ENCODE measurements at places on chromosomes 11 and 22.
A peak's percentile ranks its signal among the peaks of the same experiment; 100 is the strongest.

- DNase-seq: no peak
Observed at GRCh38 chr22:44361391-44362126, 48.8 kb upstream of the SHISAL1 start.

DNA sequence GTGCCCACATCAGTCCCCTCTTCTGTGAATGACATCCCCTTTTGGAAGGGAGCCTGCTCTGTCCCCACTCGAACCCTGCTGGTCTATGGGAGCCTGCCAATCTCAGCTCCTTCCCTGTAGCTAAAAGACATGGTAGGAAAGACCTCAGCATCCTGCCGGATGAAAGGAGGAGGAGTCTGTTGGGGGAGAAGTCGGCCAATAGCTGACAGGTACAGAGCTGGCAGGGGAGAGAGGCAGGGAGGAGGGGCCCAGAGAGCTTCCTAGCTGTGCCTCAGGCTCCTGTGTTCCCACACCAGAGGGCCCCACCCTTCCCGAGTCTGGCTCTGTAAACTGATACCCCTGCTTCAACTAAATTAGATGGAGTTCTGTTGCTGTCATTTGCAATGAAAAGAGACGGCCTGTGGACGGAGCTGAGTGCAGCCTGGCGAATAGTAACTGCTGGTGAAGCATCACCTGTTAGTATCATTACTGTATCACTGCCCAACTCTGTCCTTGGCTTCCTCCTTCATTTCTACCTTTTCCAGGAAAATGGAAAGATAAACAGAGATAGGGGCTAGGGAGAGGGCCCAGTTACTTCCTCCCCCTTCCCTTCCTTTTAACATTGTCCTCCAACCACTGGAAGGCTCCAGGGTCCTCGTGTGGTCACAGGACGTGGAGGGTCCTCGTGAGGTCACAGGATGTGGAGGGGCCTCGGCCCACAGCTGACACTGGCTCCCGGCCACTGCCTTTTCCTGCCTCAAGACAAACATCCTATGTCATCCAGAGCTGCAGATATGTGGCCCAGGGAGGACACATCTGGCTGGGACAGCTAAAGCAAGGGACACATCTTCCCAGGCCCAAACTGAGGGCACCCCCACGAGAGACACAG lies 15.1 kb downstream of the FXYD6 start:
- DNase-seq: peak; percentile 93

DNA sequence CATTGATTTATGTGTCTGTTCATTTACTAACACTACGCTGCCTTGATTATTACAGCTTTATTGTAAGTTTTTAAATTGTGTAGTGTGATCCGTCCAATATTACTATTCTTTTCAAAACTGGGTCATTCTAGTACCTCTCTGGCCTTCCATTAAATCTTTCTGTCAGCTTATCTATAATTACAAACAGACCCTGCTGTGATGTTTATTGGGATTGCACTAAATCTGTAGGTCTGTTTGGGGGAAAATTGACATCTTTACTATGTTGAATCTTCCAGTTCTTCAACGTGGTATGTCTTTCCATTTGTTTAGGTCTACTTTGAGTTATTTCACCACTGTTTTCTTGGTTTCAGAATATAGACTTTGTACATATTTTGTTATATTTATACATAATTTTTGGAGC lies 15.6 kb downstream of the CABIN1 start:
- no peak for DNase-seq

DNA sequence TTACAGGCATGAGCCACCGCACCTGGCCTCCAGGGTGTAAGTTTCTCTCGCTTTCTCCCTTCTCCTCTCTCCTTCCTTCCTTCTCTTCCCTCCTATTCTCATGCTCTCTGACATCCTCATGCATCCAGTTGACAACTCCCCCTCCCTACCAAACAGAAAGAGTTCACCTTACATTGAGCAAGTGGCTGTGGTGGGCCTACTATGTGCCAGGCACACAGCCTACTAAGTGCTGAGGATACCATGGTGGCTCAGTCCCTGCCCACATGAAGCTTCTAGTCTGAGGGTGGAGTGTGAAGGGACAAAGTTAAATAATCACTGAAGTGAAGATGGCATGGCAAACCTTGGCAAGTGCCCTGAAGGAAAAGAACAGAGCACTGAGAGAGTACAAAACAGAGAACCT lies 9.6 kb upstream of the DAGLA start:
- DNase-seq: no peak

GRCh38 chr11:84543367-84544159 lies 1083.6 kb downstream of the DLG2 start:
- DNase-seq: peak; percentile 75

DNA sequence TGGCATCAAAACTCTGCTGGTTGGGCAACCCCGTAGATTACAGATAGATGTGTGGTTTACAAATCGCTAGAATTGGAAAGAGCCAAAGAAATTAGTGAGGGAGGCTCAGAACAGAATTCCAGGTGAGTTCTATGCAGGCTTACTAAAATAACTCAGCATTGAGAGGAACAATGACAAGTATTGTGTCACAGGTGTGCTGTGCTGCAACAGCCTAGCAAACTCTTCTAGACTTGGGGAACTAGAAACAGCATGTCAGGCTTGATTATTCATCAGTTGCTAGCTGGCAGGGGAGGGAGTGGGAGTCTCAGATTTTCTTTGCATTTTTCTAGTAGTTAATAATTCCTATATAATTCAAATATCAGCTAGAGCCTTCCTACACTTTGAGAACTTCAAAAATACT lies 26.3 kb upstream of the RASD2 start:
- no peak for DNase-seq

GRCh38 chr11:41245704-41246398 lies 213.6 kb downstream of the LRRC4C start:
- DNase-seq: no peak

- no peak for DNase-seq
Observed at GRCh38 chr11:12411806-12412727, 34.7 kb downstream of the PARVA start.

- DNase-seq: no peak
Observed at GRCh38 chr22:22125579-22126468, 118.8 kb upstream of the VPREB1 start.

DNA sequence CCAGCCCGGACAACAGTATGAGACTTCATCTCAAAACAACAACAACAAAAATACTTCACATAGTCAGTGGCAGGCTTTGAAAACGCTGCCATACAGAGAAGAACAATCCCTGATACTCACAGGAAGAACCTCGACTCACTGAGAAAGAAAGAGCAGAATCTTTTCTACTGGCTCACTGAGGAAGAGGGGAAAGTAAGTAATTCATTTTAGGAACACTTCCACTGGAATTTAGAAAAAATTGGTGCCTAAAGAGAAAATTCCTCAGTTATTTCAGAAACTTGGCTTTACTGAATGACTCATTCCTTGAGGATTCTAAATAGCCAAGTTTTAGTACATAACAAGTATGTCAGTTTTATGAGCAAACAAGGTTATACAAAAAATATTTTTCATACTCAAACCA lies 12.3 kb downstream of the NARS2 start:
- DNase-seq: no peak

- no peak for DNase-seq
Observed at GRCh38 chr22:17880468-17880867, 106.2 kb upstream of the BID start.

DNA sequence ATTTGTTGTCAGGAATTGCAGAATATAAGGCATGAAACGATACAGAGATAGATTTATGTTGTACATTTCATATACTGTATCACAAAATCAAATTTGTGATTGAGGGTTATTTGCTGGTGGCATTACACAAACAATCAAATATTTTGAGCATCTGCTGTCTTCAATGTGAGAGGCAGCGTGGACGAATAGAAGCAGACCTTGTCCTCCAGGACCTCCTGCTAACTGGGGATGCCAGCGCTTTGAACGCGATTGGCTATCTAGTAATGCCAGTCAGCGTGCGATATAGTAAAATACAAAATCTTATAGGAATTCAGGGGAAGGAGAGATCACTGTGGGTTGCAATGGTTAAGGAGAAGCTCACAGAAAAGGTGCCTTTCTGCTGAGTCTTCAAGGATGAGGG lies 631 bp upstream of the SNX19 start:
- no peak for DNase-seq

DNA sequence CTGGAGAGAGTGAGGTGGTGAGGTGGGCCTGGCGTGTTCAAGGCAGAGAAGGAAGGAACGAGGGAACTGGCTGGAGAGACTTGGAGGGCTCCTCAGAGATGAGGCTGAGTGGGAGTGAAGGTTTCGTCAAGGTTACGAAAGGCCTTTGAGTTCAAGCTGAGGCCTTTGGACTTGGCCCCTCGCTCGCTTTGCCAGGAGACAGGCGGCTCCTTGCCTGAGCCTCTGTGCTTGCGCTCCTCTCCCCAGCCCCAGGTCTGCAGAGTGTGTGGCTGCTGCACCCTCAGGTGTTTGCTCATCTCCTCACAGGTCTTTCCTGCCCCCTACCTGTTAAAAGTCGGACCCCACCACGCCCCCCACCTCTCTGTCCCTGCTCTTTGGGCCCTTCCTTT lies 91.6 kb downstream of the ATXN10 start:
- no peak for DNase-seq

Data from NCI-H1417 treated with DMSO at 0.1 percent for 48 hours (cell line).